ENCODE measurements at places on chromosomes 16 and 17.

DNA sequence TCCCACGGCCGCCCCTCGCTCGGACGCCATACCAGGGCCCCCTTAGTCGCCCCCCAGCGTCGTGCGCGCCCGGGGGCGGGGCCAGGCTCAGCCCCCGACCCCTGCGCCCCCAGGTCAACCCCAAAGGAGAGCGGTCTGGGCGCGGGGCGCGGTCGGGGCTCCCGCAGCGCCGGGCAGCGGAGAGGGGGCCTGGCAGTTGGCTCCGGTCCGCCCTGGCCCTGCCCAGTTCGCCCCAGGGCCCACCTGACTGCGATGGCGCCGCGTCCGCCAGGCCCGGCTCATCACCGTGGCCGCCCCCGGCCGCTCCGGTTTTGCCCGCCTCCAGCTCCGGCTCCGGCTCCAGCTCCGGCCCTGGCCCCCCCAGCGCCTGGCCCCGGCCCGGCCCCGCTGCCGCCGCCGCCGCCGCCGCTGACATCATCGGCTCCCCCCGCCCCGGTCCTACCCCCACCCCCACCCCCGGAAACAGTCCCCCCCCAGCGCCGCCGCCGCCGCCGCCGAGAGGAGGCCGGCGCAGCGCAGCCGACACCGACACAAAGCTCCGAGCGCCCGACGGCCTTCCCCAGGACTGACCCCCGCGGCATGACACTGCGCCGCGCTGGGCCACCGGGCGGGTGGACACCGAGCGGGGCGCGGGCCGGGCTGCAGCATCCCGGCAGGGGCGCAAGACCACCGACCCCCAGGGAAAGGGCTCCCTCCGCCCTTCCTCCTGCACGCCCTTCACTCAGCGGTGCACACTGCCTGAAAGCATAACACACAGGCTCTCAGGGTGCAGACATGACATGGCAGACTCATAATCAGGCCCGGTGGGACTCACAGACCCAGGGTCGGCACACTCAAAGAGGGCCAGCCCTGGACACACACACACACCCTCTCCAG, at the start of gene ZBTB4:
ZBTB4 (minus strand) TSS at position 419 of the 876 bp plus-strand sequence. CDS start 12,830 bp downstream, outside the sequence.
- peak; percentile 36 for DNase-seq

GRCh38 chr17:4807605-4808377, 839 bp downstream of the PLD2 start:
- DNase-seq = no peak

DNA sequence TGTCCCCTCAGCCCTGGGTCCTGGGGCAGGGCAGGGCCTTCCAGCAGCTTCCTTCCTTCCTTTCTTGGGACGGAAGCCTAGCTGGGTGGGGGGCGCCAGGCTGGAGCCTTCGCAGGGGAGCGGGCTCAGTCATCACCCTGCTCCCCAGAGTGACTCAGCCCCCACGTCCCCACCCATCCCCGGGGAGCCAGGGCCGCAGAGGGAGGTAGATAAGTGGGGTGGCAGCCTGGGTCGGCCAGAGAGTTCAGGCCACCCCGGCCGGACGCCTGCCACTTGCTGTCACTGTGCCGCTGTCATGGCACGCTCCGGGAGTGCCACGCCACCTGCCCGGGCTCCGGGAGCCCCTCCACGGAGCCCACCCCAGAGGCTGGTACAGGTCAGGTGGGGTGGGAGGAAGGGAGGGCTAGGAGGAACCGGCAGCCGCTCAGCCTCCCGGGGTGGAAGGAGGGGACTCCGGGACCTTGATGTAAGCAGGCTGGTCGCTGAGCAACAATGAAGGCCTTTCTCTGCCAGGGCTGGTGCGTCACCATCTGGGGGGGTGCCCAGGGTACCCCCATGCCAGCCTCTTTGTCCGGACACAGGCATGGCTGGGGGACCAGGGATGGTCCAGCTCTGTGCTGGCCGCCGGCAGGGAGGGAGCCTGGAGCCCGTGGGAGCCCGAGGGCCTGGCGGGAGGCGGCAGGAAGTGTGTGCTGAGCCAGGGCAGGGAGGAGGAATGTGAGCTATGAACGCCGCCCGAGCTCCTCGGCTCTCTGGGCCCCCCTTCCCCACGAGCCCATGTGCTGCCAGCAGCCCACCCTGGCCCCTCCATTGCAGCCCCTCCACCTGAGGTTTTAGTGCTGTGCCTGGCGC, 6.6 kb downstream of the NHERF2 start:
- no peak for DNase-seq

DNA sequence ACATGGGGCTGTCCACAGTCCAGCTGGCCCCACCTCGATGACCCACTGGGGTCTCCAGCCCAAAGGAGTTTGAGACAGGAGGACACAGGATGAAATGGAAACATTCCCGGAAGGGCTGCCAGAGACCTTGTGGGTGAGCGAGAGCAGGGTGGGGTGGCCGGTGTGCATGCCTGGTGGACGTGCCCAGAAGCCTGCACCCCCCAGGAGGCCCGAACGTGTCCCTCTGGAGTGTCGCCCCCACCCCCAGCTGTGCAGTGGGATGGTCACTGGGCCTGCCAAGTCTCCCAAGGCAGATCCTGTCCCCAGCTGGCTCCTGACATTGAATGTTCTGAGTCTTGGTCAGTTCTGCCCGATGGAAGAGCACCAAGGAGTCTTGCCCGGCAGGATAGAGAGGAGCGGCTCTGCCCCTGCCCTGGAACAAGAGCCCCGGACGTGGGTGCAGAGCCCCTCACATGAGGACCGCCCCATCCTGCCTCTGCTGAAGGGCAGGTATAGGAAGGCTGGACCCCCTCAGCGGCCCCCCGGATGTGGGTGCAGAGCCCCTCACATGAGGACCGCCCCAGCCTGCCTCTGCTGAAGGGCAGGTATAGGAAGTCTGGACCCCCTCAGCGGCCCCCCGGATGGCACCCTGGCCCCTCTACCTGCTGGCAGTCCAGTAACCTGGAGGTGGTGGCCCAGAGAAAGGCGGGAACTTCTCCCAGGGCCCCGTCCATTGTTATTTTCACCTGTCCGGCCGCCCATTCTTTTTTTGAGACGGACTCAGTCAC, 3.1 kb upstream of the CAPN15 start:
- no peak for DNase-seq

DNA sequence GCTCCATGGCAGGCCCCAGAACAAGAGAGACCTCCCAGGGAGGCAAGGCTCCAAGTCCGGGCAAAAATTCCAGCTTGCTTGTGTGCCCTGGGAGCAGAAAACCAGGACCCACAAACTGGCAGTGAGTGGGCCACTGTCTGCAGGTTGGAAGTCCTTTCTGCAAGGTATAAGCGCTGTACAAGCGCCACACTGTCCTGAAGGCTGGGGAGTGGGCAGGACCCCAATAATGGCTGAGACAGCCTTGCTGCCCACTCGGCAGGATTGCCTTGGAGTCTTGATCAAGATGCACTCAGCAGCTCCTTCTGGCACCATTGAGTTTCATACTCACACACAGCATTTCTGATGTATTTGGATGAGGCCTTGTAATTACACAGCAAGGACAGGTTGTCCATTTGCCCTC, 388.6 kb downstream of the CPPED1 start:
- no peak for DNase-seq

DNA sequence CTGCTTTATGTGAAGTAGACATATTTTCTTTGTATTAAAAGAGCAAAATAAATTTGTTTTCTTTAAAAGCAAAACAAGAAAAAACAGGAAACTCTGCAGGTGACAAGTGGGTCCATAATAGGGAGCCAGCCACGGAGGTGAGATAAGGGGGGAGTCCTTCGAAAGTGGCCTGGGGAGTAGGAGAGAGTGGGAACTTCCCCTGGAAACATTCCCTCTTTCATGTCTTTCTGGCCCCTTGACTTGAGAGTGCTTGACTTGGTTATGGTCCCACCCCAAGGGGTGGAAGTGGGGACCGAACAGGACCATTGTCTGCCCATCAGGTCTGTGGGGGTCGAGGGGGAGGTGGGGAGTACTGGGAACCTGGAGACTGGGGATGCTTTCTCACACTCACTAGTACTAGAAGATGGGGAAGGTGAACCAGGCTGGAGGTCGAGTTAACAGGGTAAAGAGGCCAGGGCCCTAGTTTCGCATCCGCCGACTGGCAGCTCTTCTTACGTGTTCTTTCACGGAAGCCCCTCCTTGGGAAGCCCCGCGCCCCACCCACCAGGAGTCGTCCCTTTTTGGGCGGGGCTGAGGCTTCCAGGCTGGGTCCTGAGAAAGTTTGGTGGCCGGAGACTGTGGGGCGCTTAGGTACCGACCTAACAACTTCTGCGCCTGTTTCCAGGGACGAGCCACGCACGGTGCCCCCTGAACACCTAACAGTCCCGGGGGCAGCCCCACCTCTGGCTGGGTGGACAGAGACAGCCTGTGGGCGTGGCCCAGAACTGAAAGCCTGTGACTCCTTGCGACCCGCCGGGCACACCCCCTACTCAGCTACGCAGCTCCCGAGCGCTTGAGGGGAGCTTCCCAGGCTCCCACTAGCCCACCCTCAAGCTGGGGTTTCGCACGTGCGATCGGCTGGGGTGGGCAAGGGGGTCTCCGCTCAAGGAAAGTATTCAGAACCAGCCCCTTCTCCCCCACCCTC, 790 bp downstream of the TRADD start:
- no peak for DNase-seq

- DNase-seq = no peak
Measured at GRCh38 chr17:54967621-54968261, 713 bp downstream of the COX11 start.

GRCh38 chr17:83052241-83052564, 27.2 kb upstream of the METRNL start:
- no peak for DNase-seq

DNA sequence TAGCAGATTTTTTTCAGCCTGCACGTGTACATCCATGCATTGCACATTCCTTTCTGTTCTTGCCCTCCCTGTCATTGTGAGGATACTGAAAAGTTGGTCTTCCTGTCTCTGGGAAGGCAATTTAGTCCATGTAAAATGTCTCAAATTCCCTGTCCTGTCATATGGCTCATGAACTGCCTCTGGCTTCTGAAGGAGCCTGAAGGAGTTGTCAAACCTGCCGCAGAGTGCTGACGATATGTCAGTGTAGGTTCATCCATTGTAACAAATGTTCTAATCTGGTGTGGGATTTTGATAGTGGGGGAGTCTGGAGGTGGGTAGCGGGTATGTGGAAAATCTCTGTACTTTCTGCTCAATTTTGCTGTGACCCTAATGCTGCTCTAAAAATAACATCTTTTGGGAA, 59.6 kb downstream of the YPEL2 start:
- DNase-seq = no peak

DNA sequence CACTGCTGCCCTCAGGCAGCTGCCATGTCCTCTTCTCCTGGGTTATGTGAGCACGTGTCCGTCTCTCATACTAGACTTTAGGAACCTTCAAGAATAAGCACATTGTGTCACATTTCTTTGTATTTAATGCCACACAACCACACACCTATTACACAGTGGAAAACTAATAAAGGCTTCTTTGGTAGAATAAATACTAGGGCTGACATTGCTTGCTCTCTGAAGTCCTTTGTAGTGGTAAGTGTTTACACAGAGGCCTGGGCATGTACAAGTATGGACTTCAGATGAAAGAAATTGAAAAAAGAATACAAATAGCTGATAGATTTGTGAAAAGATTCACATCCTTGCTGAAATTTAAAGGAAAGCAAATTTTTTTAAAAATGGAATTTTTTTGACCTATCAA, 188.1 kb upstream of the CCL2 start:
- no peak for DNase-seq

Measured in stimulated activated CD4-positive, alpha-beta T cell treated with anti-CD3 and anti-CD28 coated beads, Interleukin-1b, Interleukin-23, amount 100 ng/mL, for 24 hours (primary cell).